Spleen (tissue), 13 donors: ENCODE measurements at places on chromosomes 5 and 9. TPM values are rescaled to one million over a fixed set of nuclear protein-coding genes. Genes with fewer than 3 reads are reported as not detected.

DNA sequence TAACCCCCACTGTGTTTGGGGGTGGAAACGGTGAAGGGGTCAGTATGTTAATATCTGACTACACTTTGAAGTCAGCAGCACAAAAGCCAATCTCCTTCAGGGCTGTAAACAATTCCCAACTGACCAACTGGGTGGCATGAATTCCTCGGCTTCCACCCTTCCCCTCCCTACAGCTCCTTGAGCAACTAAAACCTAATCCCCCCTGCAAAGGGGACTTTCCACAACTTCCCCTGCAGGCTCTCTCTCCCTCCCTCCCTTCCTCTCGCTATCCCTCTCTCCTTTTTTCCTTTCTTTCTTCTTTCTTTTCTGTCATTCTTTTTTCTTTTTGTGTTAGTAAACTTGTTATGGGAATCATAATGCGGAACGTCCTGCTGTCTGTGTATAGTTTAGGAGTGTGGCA is 65.1 kb upstream of the PTCH1 start:
- DNase-seq = no peak

GRCh38 chr5:60101573-60101972 is 208.0 kb upstream of the PDE4D start:
- DNase-seq = no peak

DNA sequence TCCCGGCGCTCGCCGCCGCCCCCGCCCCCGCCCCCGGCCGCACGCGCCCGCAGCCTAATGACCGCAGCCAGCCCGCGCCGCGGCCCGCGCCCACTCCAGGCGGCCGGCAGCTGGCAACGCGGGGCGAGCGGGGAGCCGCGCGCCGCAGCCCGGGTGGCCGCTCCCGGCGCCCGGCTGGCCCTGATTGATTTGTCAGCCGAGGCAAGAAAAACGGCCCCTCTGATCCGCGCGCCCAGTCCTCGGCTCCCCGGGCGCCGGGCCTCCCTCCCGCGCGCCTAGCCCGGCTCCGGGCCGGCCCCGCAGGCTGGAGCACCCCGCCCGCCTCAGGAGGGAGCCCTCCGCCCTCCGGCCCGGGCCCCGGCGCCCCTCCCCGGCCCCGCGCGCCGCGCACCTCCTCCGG is 11.9 kb upstream of the LHX2 start:
- peak; percentile 51 for DNase-seq

DNA sequence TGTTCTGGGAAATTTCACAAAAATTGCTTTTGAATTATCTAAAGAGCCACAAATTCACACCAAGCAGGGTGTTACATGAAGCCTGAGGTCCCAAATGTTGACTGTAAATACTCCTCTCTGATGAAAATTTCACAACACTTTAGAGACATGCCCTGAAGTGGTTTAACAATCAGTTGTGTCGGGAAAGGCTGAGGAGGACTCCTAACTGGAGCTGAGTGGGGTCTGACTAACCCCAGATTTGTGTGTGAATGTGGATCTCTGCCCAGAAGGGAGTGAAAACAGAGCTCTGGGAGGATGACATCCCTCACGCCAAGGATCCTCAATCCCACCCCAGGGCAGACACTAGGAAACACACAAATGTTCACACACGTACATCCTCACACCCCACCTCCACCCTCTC is 31.1 kb upstream of the GRXCR2 start:
- DNase-seq = no peak

- DNase-seq = no peak
Measured at GRCh38 chr5:14946815-14947620, 75.4 kb upstream of the ANKH start.

DNA sequence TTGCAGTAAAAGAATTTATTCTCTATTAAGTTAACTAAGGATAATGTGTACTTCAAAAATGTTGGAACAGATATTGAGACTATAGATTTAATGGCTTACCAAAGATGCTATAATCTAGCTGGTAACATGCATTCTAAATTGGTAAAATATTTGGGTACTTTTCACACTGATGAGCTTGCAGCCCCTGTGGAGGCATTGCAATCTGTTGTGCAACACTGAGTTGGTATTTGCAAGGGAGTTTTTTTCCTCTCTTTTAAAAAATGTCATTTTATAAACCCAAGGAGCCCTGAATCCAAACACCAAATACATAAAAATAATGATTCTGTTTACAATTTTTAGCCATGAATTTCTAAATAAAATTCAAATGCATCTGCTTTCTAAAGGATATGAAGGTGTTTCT is 944.8 kb downstream of the DTWD2 start:
- no peak for DNase-seq

DNA sequence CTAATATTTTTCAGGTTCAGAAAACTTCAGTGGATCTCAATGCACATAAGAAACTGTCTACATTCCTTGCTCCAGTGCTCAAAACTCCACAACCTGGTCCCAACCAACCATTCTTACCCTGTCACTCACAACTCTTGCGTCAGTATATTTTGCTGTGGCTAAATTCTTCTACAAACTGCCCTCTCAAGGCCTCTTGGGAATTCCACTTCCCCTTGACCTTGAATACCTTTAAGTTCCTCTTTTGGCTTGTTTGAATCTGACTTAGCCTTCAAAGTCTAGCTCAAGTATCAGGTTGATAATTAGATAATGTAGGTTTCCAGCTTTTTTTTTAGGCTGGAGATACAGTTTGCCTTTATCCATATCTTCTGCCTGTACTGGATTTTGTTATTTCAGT is 128.3 kb downstream of the SLF1 start:
- DNase-seq = no peak

GRCh38 chr5:175712681-175713085 is 54.8 kb downstream of the HRH2 start:
- peak; percentile 48 for DNase-seq

DNA sequence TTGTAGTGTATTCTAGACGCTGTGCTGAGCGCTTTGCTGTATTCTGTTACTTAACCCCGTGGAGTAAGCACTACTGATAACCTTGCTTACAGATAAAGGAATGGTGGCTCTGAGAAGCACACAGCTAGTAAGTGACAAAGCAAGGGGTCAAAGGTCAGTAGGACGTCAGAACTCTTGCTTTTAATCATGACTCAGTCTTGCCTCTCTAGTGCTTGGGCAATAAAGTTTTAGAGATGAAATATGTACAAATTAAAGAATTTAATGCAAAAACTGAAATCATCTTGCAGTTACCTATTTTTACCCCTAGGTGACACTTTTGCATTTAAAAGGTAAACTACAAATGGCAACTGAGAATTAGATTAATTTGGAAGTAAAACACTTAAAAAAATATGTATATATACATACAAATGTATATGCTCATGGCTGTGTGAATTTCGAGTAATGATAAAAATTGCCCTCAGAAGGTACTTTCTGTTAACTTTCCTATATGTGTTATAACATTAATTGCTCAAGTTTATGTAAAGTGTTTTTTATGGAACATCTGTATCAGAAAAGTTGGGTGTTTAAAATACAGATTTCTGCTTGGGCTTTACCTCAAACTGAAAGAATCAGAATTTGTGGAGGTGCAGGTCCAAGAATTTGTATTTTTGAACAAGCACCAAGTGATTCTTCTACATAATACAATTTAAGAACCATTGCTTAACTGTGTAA is 175.1 kb upstream of the DAB2 start:
- DNase-seq = no peak

DNA sequence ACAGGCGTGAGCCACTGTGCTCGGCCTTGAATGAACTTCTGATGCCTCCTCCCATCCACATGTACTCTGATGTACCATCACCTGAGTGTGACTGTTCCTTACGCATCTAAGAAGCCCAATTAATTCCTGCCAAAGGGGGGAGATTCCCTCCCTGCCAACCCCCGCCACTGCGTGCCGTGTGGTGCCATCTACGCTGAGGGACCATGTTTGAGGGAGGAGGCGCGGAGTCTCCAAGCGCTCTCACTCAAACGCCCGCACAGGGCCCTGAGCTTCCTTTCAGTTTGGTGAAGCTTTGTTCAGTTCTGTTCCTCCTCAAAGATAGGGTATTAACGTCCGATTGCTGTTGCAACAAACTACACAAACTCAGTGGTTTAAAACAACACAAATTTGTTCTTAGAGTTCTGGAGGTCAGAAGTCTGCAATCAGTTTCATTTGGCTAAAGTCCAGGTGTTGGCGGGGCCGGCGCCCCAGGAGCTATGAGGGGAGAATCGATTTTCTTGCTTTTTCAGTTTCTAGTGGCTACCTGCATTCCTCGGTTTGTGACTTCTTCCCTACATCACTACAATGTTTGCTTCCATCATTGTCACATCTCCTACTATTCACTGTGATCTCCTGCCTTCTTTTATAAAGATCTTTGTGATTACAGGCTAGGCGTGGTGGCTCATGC is 13.9 kb upstream of the PRXL2C start:
- DNase-seq = no peak

DNA sequence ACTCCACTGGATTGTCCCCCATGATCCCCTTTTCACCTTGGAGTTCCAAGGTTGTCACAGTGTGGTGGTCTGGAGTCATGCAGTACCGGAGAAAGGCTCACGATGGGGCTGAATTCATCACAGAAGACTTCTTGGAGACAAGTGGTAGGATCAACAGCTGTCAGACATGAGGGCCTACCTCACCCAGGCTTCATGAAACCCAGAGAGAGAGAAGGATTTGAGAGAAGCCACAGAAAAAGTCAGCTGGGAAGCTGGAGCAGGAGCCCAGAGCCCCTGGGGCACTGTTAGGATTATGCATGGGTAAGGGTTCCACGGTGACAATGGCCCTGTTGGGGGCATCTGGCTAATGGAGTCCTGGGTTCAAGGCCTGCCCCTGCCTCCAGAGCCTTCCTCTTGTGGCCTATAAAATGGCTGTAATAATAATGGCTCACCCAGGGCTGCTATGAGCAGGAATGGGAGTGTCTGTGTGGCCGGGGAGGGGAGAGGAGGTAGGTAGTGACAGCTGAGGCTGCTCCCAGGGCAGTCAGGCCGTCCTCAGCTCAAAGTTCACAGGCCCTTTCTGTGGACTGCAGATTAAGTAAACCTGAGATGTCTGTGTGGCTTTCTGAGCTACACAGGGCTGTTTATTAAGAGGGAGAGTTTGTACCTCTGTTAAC is 910 bp downstream of the TRIM14 start:
- no peak for DNase-seq

- no peak for DNase-seq
Measured at GRCh38 chr5:95871146-95871806, 48.8 kb upstream of the GLRX start.

GRCh38 chr5:172473427-172473826 is 19.1 kb upstream of the SH3PXD2B start:
- DNase-seq = no peak

GRCh38 chr5:124124711-124125229 is 612.8 kb downstream of the CSNK1G3 start:
- no peak for DNase-seq

- DNase-seq = no peak
Measured at GRCh38 chr5:168931638-168932345, 352.6 kb upstream of the PANK3 start.

DNA sequence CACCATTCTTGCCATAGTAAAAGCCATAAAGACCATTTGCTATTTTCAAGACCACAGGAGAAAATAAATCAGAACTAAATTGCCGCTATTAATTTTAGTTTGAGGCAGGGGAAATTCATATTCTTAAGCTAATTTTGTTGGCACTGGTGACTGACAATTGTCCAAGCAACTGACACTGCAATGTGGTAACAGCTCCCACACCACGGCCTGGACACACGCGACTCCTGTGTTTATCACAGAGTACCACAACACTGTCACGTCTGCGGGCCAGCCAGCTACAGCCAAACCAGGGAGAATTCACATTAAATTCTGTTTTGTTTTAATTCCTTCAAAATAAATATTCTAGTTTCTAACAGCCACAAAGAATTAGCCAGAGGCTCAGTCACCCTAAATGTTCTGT is 481.9 kb downstream of the CTNND2 start:
- no peak for DNase-seq

The ZBTB43 gene
- 1.4 TPM for polyA plus RNA-seq

The PCDHGA11 gene
- 0.13 TPM for polyA plus RNA-seq

The PCDHGA10 gene
- 0.15 TPM for polyA plus RNA-seq

The SLC34A1 gene
- 0.06 TPM for polyA plus RNA-seq

The SPATA31E1 gene
- polyA plus RNA-seq = not detected

The OXCT1 gene
- 11.9 TPM for polyA plus RNA-seq

The PSIP1 gene
- polyA plus RNA-seq = 44.6 TPM

The SLC22A4 gene
- 2.3 TPM for polyA plus RNA-seq
